Non-pigmented ciliary epithelial cell (primary cell): ENCODE measurements at places on chromosomes 5 and 9.

DNA sequence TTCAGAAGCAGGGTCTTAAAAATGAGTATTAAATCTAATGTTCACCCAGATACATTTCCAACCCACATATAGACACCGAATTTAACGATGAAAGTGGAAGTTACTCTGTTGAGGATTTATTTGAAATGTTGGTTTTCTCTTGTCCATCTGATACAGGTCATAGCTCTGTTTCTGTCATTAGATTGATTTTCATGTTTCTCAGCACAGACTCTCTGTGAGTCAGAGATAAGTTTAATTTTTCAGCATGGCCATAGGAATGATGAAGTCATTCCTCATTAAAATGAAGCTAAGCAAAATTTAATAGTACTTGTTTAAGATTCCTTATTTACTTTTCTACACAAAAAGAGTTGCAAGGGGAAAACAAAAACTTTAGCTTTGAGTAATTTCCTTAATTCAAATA lies 38.8 kb downstream of the GHR start:
- DNase-seq = no peak

DNA sequence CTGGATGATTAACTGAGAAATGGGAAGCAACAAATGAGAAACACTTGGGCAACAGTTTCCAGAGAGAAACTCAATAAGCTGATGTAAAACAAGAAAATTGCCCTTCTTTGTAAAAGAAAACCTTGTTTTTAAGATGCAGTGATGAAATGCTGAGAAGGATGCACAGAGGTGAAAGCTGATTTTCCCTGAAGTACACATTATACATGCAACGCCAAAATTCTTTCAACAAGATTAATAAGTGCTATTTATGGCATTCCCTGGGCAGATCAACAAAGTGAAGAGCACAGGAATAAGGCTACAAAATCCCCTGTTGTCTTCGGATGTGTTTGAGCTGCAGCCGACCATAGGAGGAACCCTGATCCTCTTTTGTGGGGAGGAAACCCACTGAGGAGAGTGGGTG lies 208.0 kb upstream of the ANKH start:
- DNase-seq = no peak

DNA sequence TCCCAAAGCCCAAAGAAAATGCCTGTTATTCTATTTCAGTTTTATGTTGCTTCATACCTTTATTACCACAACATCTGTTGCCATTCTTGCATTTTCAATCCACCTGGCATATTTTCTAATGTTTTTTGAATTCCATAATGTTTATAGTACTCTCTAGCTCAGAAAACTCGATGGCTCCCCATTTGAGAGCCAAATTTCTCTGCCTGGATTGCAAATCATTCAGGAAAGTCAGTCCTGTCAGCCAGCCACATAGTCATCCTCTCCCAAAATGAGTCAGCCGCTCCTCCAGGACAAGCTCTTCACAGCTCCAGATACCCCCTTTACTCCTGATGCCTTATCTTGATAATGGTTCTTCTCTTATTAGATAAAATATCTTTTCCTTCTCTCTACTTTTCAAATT lies 78.2 kb upstream of the ADCY2 start:
- DNase-seq = no peak

GRCh38 chr9:95506428-95506677 lies 10.4 kb downstream of the PTCH1 start:
- DNase-seq = no peak

DNA sequence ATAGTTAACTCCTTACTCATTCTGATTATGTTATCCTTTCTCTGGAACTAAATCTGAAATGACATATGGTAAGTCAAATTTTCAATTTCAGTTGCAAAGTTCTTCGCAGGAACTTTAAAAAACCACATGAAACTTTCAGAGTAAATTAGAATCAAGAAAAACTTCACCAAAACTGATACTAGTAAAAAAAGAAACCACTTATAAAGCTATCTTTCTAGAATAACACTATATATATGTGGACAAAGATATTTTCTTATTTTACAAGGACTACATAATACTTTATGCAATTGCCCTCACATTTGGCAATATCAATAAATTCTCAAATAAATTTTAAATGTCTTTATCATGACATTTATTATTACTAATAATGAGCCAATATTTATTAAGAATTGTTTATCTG lies 1847.1 kb upstream of the NUDT12 start:
- no peak for DNase-seq

GRCh38 chr5:58011301-58011700 lies 448.6 kb downstream of the PLK2 start:
- DNase-seq = no peak
